Breast epithelium (tissue), 4 donors: ENCODE measurements at places on chromosomes 7 and 10.

DNA sequence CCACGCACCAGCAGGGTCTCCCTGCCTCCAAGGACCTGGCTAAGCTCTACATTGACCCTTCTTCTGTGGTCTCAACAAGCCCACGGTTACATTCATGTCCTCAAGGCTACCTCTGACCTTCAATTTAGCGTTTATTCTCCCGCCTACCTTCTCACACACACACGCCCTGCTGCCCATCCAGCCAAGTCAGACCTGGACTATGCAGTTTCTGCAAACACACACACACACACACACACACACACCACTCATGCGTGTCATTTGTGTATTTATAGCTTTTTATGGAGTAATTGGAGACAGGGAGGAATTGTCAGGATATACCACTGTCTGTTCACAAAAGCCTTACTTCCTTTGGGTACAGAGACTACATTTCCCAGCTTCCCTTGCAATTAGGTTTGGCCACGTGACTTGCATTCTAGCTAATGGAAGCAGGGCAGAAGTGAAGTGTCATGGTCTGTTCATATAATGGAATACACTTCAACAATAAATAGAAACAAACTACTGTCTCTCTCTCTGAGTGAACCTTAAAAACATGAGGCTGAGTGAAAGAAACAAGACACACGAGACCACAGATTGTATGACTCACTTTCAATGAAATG, 53.8 kb upstream of the CPXM2 start:
- no peak for DNase-seq

DNA sequence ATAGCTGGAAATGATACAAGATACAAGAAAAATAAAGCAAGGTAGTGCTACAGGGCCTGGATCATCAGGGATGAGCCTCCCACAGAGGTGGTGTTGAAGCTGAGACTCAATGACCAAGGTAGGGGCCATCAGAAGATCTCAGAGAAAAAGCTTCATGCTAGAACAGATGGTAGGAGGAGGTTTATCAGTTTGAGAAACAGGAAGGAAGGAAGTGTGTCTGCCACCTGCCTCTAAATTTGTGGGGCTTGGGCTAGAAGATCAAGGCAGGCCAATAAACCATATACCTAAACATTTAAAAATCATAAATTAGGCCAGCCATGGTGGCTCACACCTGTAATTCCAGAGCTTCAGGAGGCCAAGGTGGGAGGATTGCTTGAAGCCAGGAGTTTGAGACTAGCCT, 410.8 kb upstream of the PRKCQ start:
- DNase-seq: no peak

- DNase-seq: no peak
These were observed 227.7 kb downstream of the FANK1 start for GRCh38 chr10:126124046-126124445.

DNA sequence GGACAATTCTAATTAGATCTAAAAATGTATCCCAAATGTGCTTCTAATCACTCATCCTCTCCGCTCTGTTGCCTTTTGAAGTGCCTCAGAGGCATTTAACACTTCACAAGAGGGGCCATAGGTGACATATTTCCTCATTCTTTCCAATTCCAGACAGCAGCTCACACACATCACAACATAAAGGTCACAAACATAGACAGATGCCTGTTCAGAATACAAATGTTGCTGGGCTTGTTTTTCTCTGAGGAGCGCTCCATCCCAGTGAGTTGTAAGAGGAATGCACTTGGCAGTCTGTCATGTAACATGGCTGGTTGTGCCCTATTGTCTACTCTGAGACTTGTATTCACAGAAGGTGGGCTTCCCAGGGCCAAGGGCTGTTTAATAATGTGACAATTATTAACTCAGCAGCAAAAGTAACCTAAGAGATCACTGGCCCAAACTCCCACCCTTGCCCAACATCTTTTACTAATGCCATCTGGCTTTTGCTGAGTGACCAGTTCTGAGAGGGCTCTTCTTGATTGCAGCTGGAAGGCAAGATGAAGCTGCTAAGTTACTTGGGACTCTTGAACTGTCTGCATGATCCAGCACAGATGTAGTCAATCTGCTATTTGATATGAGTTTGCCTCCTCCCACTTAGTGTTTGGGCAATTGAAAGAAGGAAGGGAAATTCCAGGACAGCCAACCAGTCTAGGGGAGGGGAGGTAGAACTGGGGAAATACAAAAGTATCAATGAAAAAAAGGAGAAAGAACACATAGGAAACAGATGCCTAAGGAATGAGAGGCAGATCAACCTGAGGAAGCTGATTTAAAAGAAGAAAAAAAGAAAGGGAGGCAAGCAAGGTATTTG, 13.6 kb downstream of the PON2 start:
- no peak for DNase-seq

DNA sequence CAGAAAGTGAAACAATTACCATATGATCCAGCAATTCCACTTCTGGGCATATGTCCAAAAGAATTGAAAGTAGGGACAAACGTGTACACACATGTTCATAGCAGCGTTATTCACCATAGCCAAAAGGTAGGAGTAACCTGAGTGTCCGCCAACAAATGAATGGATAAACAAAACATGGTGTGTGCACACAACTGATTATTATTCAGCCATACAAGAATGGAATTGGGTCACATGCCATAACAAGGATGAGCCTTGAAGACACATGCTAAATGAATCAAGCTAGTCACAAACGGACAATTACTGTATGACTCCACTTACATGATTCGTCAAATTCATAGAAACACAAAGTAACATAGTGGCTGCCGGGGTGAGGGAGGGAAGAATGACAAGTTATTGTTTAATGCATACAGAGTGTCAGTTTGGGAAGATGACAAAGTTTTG, 4.1 kb upstream of the OIT3 start:
- no peak for DNase-seq

DNA sequence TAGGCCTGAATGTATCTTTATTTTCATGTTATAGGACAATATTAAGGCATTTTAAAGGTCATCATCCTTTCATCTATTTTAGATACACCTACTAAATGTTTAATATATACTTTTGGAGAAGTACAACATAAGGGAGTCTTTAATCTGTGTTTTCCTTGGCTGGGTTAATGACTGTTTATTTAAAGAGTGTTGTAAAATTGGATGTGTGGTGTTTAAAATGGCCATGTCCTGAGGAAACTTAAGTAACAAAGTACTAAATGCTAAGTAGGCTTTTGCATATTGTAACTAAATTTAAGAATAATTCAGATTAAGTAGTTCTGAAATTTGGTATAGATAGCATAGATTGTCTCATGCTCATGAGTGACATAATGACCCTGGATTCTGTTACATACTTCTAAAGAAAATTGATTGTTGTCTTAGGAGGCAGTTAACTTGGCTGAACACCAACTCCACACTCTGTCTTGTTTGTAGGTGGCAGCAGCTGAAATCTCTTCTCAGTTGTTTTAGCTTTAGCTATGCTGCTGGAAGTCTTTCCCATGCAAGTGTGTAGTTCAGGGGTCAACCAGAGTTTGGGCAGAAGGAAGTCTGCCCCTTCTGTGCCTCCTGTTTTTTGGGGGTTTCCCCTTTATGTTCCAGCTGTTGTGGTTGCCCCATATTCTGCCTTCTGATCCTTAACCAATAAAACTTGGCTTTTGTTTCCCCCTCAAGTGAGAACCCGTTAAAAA, 29.2 kb downstream of the DLD start:
- DNase-seq: no peak

DNA sequence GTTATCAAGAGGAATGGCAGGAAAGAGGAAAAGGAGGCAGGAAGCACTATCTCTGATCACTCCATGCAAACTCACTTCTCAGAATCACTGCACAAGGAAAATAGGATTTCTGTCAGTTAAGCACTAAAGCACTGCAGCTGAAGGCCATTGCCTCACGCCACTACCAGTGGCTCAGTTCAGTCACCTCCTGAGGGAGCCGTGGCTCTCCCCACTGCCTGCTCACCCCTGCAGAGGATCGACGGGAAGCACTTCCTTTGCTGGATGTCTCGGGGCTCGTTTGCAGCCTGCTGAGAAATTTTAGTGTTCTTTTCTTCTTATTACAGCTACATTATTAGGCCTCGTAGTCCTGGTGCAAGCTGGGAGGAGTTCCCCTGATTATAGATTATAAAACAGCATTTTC, 90.1 kb upstream of the ADCY1 start:
- no peak for DNase-seq

GRCh38 chr7:11835260-11835659, 3.3 kb upstream of the THSD7A start:
- no peak for DNase-seq

GRCh38 chr10:119783665-119784027, 57.8 kb downstream of the INPP5F start:
- no peak for DNase-seq

DNA sequence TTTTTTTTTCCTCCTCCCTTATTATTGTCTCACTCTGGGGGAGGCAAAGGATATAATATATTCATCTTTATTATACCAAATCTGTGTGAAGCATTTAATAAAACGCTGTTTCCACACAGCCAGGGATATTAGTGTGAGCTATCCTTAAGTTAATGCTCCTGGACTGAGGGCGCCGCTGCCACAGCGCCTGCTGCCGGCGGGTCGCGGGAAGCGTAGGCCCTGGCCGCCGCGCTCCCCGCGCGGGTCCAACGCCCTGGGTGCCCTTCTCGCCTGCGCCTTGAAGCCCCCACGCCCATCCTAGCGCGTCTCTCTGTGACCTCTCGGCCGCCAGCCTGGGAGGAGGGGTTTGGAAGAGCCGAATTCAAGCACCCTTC, 9.5 kb upstream of the LBX1 start:
- DNase-seq: no peak

DNA sequence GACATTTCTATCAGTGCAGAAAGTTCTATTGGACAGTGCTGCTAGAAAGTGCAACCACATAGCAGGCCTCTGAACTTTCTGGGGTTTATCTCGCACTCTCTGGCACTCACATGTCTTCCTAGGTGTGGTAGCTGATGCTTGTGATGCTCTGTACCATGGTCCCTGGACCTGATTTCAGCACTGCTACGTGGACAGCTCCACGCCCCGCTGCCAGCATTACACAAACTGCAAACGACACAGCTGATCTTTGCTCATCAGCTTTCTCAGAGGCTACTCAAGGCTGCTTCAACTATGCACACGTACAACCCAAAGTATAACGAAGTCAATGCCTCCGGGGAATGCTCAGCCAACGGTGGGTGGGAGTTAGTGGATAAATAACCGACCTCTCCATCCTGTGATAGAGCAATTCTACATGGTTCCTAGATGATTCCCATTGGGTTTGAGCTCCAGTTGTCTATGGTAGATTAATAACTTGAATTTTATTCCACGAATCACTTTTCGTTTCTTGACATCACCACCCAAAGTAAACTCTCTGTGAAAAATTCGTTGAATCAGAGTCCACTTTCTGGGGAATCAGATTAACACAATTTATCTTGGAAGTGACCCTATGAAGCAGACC, 302.5 kb downstream of the ACTR3B start:
- no peak for DNase-seq

DNA sequence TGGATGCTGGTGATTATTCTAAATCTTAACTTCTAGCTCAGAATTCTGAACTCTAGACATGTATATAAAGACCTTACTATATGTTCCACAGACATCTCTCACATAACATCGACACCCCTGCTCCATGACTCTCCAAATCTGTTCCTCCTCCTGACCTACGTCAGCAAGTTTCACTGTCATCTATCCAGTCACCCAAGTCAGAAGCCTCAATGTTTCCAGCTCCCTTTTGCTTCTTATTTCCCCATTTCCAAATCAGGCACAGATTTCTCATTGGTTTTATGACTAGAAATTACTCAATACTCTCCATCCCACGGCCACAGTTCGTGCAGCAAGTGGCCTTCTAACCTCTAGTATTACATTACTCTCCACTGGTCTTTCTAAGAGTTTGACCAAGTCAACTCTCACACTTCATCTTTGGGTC, 28.5 kb downstream of the EPC1 start:
- no peak for DNase-seq

DNA sequence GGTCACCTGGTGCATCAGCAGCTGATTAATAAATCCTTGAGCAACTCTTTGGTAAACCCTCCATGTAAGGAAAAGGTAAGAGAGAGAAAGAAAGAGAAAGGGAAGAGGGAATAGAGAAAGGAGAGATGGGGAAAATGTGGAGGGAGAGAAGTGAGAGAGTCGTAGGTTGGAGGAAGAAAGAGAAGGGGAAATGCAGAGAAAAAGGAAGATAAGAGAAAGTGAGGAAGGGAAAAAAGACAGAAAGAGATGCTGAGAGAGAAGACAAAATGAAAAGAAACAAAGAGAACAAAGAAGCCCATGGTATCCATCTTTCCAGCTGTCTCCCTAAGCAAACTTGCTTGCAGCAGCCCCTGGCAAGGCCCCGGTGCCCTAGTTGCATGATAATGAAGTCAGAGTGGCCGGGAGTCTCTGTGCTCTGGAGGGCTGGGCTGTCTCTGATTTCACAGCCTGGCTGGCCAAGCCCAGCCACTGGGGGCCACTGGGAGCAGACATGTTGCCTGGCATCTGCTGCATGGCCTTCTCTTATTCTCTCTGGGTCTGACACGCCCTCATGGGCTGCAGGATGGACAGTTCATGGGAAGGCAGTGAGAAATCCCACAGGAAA, 48.4 kb downstream of the PRR15 start:
- DNase-seq: no peak

DNA sequence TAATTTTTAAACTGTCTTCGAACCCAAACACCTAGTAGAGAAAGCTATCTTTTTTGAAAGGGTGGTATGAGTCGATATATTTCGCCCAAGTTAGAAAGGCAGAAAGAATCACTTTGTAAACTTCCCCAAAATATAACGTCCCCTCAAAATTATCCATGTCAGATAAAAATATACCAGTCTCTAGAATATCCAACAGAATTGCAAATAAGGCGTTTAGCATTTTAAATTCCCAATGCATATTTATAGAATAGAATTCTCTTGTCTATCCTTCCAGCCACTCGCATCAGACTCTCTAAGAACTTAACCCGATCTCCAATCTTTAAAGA, 2.1 kb downstream of the CTBP2 start:
- no peak for DNase-seq

GRCh38 chr10:131560166-131560565, 248.6 kb upstream of the TCERG1L start:
- no peak for DNase-seq

DNA sequence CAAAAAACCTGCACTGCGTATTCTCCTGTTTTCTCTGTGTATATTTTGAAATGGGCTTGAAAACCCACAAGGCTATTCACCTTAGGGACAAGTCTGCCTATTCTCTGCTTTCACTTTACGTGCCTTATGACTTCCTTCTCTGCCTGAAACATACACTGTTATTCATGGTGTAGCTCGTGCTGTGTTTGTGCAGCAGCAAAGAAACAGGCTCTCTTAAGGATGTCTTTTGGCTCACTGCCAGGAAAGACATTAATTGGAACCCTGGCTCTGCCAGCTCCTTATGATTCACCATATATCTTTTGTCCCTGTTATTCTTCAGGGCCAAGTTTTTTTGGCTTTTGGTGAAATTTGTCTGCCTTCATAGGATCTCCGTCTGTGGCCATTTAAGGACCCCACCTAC, 92.4 kb downstream of the TMEM106B start:
- DNase-seq: no peak

GRCh38 chr10:127854769-127855590, 37.8 kb downstream of the CLRN3 start:
- no peak for DNase-seq
